NCI-H1436 treated with DMSO at 0.1 percent for 48 hours (cell line): ENCODE measurements at places on chromosomes 12 and 14.

DNA sequence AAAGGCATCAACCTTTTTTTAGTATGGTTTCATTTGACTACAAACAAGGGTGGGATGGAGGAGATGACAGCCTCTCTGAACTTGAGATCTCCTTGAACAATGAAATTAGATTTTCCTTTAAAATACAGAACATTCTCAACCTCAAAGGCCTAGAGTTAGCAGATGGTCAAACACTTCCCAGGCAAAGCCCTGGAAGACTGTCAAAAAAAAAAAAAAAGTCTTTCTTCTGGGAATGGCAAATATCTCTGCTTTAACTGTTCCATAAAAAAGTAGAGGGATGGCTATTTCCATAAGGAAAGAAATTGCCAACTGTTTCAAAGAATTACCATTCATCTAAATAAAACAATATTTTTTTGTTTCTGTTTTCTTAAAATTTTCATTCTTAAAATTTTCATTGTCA lies 870.8 kb downstream of the GALC start:
- DNase-seq = no peak

DNA sequence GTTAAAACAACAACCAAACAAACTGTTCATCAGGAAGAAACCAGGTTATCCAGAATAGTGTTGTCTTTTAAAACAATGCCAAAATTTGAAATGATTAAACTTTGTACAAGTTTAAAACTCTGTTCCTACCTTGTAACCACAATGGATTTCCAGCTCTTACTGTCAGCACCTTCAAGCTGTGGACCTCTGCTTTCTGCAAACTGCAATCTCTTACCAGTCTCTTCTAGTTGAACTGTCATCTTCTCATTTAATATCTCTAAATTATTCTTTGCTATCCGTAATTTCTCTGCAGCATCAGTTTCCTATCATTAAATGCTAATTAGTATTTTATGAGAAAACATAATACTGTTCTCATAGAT lies 29.5 kb upstream of the C12orf50 start:
- no peak for DNase-seq

DNA sequence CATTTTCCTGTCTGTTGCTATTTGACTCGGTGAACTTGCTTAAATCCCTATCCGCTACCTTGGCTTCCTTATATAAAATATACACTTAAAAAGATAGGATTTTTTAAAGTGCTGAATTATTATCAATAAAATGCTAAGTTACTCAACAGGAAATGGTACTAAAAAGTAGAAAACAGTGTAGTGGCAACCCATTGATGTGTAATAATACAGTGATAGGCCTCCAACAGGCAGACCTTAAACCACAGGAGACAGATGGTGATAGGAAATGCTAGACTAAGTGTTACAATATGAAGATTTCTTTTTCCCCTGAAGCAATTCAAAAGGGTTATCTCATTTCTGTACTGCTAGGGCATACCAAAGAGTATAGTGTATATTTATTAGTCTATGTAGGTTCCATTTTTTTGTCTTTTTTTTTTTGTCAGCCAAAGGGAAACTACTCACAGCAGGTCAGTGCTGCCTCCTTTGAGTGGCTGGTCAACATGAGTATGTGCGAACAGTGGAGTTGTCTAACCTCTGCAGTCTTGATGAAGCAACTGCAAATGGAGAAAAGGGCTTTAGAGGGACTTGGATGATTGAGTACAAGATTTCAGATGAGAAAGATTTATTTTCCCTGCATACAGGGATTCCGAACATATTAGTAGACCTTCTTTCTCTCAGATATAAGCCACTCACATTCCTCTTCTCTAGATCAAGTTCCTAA lies 183.8 kb downstream of the ACSS3 start:
- no peak for DNase-seq

DNA sequence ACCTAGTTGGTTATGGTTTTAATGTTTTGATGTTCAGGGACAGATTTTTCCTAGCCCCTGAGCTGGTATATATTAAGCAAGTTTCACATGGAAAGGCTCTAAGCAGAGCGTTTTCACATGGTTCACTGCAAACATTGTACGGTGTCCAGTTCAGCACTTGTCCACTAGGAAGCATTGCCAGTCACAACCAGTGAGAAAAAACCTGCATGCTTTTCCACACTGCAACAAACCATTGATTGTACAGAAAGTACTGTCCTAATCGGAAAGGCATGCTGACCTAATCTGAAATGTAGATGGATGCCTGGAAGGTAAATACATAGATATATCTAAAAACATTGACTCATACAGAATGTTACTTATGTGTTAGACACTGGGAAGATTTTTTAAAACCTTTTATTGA lies 25.0 kb upstream of the NPAS3 start:
- DNase-seq = no peak

DNA sequence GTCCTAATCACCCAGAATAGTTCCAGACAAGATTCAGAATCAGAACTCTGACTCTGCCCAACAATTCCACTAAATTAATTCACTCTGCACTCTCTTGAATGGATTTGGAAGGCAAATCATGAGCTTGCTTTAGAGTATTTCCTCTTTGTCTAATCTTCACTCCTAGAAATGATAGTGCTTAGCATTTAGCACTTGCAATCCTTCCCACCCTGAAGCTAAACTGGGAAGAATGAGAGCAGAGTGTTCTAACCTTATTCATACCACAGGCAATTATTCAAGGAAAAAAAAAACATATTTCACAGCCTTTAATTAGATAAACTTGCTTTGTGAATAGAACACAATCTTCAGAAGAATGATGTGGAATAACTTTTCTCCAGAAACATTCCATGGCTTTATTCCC lies 264.6 kb downstream of the PAWR start:
- DNase-seq = no peak

GRCh38 chr14:31962920-31963319 lies 114.2 kb upstream of the ARHGAP5 start:
- no peak for DNase-seq

DNA sequence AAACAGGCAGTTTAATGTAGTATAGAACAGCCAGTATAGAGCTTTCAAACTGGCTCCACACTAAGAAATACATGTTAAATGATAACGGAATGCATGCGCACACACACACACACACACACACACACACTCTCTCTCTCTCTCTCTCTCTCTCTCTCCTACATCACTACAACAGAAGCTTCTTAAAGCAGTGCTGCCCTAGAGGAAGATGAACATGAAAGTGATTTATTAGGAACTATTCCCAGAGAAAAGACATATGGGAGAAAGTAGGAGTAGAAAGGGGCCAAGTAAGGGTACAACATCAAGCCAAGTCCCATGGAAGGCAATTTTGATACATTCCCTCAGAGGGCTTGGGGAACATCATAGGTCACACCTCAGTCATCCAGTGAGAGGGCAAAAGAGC lies 16.4 kb upstream of the DHRS4 start:
- no peak for DNase-seq

DNA sequence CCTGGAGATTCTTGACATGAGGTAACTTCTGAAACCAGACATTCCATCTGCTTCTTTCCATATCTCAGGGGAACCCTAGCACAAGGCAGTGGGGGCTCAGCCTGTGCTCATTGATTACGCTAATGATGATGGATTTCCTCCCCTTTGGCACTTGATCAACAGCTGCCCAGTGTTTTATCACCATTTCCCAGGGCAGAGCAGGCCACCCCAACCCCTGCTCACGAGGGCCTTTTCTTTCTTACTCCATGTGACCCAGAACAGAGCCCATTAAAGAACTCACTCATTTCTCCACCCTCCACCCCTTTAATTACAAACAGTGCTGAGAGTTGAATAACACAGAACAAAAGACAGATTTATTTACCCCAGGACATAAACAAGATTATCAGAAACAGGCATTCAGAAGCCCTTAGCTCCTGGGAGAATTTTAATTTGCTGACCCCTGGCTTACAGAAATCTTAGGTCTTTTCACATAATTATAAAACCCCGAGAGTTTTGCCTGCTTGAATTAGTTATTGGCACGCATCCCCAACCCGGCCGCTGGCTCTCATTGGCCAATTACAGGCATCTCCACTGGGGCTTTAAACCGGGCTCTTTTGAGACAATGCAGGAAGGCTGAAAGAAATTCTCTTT lies 32.0 kb upstream of the CCDC60 start:
- no peak for DNase-seq

- DNase-seq = no peak
Observed at GRCh38 chr14:64973026-64973442, 898 bp upstream of the RAB15 start.

- no peak for DNase-seq
Observed at GRCh38 chr14:61923348-61923747, 161.1 kb downstream of the SNAPC1 start.

DNA sequence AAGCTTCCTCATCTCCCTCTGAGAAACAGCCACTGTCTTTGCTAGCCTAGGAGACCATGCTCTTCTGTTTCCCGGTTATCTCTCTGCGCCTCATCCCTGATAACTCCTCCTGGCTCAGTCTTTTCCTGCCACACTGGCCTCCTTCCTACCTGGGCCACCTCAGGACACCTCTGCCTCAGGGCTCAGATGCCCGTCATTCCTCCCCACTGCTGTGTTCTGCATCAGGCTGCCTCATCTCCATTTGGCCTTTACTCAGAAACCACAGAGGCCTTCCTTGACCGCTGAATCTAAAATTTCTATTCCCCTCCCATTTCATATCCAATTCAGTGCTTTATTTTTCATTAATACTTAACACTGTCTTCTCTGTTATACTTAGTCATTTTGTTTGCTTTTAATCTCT lies 311.0 kb upstream of the RGS6 start:
- DNase-seq = no peak

GRCh38 chr12:46461459-46461858 lies 88.9 kb upstream of the SLC38A2 start:
- DNase-seq = no peak

DNA sequence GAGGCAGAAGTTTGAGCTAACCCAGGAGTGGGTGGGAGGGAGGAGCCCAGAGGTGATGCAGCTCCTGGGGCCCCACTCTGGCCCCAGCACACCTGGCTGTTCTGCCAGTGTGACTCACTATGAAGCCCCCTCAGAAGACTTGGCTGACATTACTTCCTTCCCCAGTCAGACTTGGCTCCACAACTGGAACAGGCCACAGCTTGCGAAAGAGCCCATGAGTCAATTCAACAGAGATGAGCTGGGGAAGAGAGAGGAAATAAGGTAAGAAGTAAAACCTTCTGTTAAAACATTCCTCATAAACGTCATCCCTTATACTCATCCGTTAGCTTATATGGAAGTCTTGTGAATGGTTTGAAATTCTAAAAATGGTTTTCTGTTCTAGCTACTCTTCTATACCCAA lies 245.9 kb downstream of the ADAMTS20 start:
- no peak for DNase-seq
